ENCODE measurements at places on chromosomes 3 and 15.
A peak's percentile ranks its signal among the peaks of the same experiment; 100 is the strongest.

- DNase-seq: no peak
Observed at GRCh38 chr3:16743276-16743675, 138.1 kb upstream of the DAZL start.

GRCh38 chr15:93028632-93029213 lies 60.3 kb downstream of the RGMA start:
- peak; percentile 25 for DNase-seq

DNA sequence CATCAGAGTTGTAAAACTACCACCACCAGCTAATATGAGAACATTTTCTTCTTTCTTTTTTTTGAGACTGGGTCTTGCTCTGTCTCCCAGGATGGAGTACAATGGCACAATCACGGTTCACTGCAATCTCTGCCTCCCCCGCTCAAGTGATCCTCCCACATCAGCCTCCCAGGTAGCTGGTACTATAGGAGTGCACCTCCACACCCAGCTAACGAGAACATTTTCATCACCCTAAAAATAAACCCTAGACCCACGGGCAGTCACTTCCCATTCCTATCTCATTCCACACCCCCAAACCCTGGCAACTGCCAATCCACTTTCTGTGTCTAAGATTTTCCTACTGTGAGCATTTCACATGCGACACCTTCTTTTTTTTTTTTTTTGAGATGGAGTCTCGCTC lies 130.9 kb downstream of the ATP10A start:
- no peak for DNase-seq

GRCh38 chr15:52924630-52925029 lies 134.5 kb upstream of the ONECUT1 start:
- no peak for DNase-seq

DNA sequence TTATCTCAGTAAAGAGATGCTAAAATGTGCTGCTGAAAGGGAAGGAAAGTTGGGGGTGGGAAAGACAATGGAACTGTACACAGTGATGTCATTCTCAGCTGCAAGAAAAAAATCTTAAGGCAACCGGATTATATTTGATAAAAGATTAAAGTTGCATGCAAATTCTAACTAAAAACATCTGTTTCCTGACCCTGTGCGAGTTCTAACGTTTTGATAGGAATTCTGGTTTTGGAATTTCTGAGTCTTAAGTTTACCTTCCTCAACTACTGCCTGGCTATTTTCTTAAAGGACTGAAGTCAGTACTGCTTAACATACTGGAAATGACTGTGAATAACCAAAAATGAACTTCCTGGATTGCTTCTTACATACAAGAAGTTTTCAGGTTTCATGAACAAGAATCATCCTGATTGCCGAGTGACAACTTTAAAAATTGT lies 115.5 kb downstream of the SLC25A26 start:
- no peak for DNase-seq

DNA sequence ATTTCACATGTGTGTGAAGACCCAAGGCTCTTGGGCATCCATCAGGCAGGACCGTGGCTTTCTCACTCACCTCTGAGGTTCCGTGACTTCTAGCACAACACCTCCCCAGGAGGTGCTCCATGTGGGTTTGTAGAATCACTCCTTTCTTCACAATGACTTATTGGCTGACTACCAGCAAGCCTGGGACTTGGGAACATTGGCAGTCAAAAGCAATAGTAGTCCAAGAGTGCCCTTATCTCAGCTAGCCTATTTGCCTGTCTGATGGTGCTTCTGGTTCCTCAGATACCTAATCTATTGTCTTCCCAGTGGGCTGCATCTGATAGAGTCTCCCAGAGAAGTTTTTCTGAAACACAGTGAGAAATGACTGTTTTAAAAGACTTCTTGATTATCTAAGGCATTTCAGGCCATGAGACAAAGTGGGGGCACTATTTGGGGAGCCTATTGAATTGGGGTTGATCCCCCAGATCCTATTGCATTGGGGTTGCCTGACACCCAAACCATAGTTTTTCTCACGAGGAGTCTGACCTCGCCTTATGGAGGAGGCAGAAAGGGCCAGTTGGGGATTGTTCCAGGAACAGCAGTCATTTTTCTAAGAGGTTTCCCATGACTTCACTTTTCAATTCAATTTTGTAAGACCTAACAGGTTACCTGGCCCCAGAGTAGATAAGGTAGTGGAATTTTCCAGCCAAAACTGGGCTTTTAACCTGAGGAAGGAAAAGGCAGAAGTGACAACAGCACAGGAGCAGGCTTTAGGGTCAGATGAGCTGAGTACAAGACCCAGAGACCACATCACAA lies 88.0 kb downstream of the CYP19A1 start:
- DNase-seq: no peak

DNA sequence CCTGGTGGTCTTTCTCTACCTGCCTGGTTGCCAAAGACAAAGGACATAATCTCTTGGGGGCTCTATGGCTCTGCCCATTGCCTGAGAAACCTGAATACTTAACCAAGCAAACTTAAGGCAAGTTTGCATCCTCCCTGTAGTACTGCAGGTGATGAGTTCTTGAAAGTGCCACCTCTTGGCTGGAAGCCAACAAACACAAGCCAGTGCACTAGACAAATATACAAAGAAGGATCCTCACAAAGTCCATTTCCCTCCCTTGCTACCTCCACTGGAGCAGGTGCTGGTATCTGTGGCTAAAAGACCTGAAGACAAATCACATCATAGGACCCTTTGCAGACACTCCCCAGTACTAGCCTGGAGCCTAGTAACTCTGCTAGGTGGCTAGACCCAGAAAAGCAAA lies 772.3 kb downstream of the SI start:
- no peak for DNase-seq

GRCh38 chr3:37395286-37395685 lies 220.9 kb upstream of the LRRFIP2 start:
- no peak for DNase-seq

GRCh38 chr3:46353647-46354410 lies at the start of gene CCR2:
TSS of gene CCR2 (plus strand) at chr3:46354111. CDS start at chr3:46357528, 3,417 bp downstream.
- DNase-seq: no peak

DNA sequence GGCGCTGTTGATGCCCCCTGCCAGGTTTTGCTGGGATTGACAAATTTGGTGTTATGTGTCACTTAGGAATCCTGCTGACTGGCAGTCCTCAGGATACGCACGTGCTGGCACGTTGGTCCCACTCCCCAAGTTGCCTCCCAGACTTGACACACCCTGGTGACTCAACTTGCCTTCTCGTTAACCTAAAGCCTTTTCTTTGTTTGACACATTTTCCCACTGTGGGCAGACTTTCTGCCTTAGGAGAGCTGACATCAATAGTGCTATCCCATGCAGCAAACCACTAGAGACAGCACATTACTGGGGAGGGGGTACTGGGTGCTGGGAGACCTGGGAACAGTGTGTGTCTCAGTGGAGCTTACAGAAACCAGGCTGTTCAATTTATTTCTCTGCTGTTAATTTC lies 104.3 kb downstream of the OXNAD1 start:
- no peak for DNase-seq

GRCh38 chr15:25464383-25464782 lies 25.6 kb upstream of the UBE3A start:
- DNase-seq: no peak

DNA sequence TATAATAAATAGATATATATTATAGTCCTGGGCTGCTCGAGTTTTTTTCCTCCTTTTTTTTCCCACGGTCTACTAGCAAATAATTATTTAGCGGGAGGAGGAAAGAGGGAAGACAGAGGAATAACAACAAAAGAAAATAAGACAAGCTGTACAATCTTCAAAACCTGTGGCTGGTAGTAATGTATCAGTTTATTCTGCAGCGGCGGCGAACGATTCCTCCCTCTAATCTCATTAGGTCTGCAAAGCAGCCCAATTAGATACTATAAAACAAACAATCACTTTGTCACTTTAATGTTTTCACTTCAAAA lies 390 bp upstream of the TLE3 start:
- no peak for DNase-seq

DNA sequence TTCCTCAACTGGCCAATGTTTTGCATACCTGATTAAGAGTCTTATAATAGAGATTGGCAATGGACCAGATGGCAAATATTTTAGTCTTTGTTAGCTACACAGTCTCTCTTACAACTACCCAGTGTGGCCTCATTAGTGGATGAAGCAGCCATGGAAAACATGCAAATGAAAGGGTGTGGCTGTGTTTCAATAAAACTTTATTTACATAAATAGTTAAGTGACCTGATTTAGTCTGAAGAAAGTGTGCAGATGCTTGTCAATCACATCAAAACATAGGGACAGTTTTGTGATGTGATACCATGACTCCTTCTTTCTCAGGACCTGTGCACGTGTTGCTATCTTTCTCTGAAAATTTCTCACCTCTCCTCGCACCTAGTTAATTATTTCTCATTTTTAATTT lies 309.8 kb upstream of the GRM7 start:
- DNase-seq: no peak

DNA sequence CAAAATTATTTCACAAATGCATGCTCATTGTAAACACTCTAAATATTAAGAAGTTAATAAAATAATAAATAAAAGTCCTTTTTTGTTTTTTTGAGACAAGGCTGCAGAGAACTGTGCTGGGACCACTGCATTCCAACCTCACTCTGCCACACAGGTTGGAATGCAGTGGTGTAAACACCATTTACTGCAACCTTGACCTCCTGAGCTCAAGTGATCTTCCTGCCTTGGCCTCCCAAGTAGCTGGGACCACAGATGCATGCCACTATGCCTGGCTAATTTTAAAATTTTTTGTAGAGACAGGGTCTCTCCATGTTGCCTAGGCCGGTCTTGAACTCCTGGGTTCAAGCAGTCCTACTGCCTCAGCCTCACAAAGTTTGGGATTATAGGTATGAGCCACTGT lies 578.4 kb downstream of the ZIC1 start:
- DNase-seq: no peak

- DNase-seq: no peak
Observed at GRCh38 chr3:72613871-72614270, 234.4 kb downstream of the SHQ1 start.

DNA sequence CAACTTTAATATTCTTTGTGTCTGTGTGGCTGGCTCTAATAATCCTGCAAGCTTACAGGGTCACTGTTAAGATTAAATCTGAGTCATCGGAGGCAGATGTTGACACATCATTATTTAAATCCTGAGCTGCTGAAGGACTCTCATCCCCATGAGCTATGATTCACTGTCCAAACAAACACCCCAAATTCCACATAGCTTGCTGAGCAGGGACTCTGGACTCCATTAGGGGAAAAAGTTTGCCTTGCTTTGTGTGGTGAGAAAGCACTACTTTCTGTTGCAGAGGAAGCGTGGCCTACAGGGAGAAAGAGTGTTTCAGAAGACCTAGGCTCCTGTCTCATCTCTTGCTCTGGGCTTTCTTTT lies 213.7 kb downstream of the PDCD6IP start:
- no peak for DNase-seq

DNA sequence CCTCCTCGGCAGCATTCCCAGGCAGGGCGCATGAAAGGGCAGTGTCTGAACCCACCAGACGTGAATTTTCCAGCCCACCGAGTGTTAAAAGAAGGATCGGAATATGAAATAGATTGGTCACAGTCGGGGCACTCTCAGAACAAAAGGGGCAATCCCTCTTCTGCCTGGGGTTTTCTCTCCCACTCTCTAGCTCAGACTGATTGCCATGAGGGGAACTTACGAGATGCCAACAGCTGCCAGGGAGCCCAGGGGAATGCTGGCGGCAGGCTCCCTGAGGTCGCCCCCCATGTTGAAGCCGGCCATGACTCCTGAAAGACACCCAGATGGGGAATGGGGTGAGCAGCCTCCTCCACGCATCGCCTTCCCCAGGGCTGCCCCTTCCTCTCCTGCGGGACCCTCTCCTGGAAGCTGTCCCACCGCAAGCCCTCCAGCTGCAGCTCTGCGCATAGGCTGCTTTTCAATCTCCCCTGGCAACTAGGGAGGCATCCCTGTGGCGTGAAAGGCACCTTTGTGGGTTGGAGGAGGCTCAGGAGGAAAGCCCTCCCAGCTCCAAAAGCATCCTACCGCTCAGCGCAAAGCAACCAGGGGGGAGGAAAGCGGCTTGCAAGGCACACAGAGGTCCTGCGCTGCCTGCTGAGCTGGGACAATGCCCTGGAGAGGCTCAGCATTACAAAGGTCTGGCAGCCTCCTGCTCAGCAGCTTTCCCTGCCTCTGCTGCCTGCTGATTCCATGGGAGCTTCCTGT lies 64.8 kb upstream of the HEG1 start:
- DNase-seq: no peak

DNA sequence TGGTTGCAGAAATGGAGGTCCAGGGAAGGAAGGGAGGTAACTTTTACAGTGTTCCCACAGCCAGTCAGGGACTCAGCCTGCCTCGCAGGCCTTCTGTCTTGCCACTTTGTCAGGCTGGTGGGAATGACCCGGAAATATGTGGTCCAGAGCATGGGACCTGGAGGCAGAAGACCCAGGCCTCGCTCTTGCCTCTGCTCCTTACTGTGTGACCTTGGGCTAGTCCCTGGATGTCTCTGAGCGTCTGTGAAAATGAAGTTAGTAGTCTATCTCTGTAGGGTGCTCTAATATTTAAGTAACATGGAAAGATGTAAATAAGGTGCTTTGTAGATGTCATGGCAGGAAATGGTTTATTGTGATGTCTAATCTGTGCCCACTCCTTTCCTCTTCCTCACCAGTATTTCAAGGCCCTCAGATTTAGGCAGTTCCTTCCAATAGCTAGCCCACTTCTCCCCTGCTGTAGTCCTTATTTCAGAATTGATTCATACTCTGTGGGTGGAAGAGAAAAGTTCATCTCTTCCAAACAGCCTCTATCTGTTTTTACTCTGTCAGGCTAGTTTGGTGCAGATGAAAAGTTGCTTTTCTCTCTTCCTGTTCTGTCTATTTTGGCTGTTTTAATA lies 9.1 kb downstream of the CORO2B start:
- no peak for DNase-seq

DNA sequence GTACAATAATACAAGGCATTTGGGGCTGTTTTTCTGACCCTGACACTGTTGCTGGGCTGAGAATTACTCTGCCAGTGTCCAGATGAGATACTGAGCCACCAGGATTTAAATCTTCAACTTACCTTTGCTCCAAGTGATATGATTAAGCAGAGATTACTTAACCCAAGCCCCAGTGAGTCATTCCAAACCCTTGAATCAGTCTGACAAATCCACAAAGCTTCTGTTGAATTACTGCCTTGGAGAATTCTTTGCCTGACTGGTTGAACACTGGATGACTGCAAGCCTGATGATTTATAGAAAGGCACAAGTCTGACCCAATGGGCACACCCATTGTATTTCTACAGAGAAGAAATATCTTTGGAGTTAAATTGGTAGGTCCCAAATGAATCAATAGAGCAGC lies 88.2 kb upstream of the TSC22D2 start:
- DNase-seq: no peak

GRCh38 chr3:123740391-123740822 lies 143.7 kb downstream of the MYLK start:
- DNase-seq: no peak

GRCh38 chr15:48470096-48470495 lies 138.9 kb downstream of the DUT start:
- no peak for DNase-seq

DNA sequence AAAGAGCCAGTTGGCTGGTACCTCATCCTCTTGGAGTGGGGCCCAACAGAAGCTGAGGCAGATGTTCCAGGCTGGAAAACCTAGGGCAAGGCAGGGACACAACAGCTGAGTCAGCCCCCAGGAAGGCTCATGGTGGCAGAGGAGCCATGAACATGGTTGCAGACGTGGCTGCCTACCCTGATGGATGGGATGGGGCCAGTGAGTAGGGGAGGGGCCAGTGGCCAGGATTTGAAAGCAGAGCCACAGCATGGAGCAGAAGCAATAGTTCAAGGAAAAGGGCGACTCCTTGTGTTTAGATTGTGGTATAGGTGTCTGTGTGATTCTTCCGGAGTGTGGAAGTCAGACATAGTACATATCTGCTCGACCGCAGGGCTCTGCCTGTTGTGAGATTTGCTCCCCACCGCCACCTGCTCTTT lies 24.2 kb downstream of the PXYLP1 start:
- no peak for DNase-seq

GRCh38 chr3:188036375-188037194 lies 117.4 kb upstream of the LPP start:
- no peak for DNase-seq

Measured in GM13976 (cell line).